ENCODE measurements at places on chromosomes 3 and 15. TPM values are rescaled to one million over a fixed set of nuclear protein-coding genes. Genes with fewer than 3 reads are reported as not detected.
A peak's percentile ranks its signal among the peaks of the same experiment; 100 is the strongest.

GRCh38 chr3:118262800-118263402 lies 771.7 kb downstream of the IGSF11 start:
- no peak for DNase-seq
- H3K4me1 ChIP-seq, result no peaks in the 10 kb centered on the region
- H3K27ac ChIP-seq, result no peak overlapping the region
- H3K36me3 ChIP-seq, result no peaks in the 10 kb centered on the region

DNA sequence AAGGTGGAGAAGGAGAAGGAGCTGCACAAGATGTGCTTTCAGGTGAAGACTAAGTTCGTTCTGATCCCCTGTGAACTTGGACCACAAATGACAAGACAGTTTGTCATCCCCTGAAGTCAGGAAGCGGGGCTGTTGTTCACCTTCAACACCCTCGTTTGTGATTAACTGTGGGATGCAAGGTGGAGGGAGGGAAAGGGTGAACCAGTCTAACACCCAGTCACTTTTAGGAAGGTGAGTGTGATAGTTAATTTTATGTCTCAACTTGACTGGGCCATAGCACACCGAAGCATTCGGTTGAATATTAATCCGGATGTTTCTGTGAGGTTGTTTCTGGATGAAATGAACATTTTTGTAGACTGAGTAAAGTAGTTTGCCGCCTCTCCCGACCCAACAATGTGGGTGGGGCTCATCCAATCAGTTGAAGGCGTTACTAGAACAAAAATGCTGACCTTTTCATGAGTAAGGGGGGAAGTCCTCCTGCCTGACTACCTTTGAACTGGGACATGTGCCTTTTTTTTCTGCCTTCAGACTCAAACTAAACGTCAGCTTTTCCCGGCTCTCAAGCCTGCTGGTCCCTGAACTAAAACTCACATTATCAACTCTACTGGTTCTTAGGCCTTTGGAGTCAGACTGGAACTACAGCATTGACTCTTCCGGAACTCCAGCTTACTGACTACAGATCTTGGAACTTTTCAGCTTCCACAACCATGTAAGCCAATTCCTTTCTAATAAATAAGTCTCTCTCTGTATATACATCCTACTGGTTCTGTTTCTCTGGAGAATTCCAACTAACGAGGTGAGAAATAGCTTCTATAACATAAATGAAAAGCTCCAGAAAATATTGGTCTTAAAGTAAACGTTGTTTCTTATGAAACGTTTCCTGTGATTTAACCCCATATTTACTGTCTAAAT lies 264.0 kb upstream of the SLITRK3 start:
- no peak for DNase-seq
- no peak overlapping the region for H3K27ac ChIP-seq
- no peaks in the 10 kb centered on the region for H3K4me1 ChIP-seq
- no peak overlapping the region for H3K4me3 ChIP-seq

DNA sequence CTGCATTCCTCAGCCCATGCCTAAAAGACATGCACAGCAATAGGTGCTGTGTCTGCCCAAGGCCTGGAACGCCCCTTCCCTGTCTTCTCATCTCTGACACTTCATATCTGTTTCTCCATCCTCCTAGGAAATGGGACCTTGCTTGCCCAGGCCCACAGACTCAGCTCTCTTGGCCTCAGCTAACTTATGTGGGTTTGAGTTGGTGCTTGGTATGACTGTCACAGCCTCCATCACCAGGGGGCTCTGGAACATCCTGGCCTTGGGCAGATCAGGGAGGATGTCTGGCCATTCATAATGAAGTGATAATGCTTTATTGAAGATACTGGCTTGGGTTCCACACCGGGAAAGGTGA lies 156.7 kb upstream of the SMAD3 start:
- H3K27ac ChIP-seq, result no peak overlapping the region
- DNase-seq, result no peak
- no peaks in the 10 kb centered on the region for H3K36me3 ChIP-seq
- H3K4me1 ChIP-seq, result peaks cover 5% of the 10 kb centered on the region

DNA sequence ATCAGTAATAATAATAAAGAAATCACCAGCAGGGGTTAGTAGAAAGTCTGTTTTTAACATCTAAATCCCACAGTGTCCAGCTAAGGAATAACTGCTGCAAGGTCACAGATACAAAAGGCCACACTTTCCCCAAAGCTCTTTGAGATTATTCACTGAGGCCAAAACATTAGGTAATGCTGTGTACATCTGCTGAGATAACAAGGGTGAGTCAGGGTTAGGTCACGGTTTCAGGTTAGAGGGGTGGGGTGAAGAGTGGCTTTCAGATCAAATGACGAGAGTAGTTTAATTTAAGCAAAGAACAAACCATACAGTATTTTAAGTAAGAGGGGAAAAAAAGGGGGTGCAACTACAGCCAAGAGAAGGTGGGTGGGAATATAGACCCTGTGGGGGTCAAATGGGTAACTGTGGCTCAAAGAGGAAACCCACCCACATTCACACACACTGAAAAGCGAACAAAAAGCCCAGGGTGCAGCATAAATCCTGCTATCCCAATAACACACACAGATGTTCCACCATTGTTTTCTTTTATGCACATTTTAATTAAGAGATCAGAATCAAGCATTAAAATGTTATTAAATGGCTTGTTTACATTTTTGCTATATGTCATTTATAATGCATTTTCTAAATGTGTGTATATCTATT lies 412.9 kb downstream of the TIGIT start:
- no peaks in the 10 kb centered on the region for H3K36me3 ChIP-seq
- H3K27me3 ChIP-seq, result no peaks in the 10 kb centered on the region
- H3K27ac ChIP-seq, result no peak overlapping the region

DNA sequence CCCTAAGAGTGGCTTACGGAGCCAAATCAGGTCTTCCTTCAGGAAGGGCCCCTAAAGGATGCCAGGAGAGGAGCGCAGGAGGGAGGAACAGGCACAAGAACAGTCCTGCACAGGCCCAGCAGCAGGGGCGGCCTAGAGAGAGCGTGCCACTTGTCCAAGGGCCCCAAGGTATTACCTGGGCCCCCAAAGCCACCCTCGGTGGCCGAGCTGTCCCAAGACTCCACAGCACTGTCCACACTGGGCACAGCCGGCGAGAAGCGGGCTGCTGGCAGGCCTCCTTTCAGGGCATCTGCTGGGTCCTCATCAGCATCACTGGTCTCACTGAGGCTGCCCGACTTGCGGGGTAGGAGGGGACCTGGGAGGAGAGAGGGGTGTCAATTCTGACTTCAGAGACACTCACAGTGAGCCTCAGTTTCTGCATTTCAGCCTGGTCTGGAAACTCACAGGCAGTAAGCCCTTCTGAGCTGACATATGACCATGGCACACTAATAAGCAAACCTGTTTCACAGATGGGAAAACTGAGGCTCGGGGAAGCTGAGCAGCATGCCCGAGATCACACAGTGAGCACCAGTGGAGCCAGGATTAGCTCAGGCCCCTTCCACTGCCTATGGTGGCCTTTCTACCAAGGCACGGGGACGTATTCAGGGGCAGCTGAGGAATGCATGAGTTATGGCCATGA lies 33.4 kb downstream of the GRIP2 start:
- no peaks in the 10 kb centered on the region for H3K27me3 ChIP-seq
- H3K4me3 ChIP-seq, result no peak overlapping the region
- H3K4me1 ChIP-seq, result no peaks in the 10 kb centered on the region
- H3K27ac ChIP-seq, result no peak overlapping the region
- DNase-seq, result no peak
- no peaks in the 10 kb centered on the region for H3K36me3 ChIP-seq

DNA sequence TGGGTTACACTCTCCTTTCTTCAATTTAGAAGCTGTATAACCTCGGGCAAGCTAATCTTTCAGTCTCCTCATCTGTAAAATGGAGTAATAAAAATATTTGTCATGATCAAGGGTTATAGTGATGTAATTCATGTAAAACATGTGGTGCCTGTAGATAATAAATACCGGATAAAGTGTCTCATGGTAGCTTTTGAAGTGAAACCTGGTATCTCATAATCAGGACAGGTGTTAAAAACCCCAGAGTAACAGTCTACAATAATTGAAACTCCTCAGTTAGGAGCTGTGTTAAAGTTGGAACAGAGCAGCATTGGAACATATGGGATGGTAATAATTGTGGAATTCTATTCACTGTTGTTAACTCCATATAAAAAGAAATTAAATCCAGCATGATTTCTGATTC lies 884 bp upstream of the KNL1 start:
- H3K27ac ChIP-seq, result no peak overlapping the region
- no peaks in the 10 kb centered on the region for H3K27me3 ChIP-seq
- H3K4me3 ChIP-seq, result no peak overlapping the region
- peaks cover 8% of the 10 kb centered on the region for H3K4me1 ChIP-seq

- no peaks in the 10 kb centered on the region for H3K27me3 ChIP-seq
- DNase-seq, result peak; percentile 19
- H3K4me1 ChIP-seq, result peaks cover 10% of the 10 kb centered on the region
- no peaks in the 10 kb centered on the region for H3K36me3 ChIP-seq
- H3K27ac ChIP-seq, result peak overlapping the region; percentile 8
These were observed 150.8 kb upstream of the KCNMB2 start for GRCh38 chr3:178385280-178385952.

DNA sequence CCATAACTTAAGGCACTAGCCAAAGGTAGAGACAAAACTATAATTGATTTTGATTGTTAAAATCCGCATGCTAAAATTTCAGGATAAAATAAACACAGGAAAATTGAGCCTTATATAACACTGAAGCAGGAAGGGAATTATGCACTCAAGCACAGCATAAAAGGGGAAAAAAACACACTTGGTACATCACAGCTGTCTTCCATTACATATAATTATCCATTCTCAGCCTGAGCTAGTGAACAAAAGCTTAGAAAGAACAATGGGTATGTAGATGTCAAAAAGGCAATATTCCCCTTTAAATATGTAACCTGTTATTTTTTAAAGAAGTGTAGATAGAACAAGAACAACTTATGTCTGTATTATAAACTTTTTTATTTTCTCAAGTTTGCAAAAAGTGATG lies 899.2 kb downstream of the ROBO1 start:
- H3K4me3 ChIP-seq, result no peak overlapping the region
- H3K4me1 ChIP-seq, result no peaks in the 10 kb centered on the region
- H3K27me3 ChIP-seq, result no peaks in the 10 kb centered on the region
- no peaks in the 10 kb centered on the region for H3K36me3 ChIP-seq

DNA sequence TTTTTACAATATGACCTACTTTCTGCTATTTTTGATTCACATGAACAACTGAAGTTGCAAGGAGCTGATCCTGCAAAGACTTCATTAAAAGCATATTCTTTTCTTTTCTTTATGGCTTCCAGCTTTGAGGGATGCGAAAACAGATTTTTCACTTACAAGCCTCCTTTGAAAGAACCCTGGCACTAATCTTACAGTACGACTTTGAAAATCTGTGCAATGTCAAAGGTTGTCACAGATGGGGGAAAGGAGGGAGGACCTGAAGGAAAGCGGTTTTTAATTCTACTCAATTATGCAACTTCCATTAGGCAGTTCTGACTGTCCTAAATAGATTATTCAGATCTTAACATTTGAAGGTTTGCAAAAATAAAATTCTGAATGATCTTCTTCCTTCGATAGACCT lies 130.5 kb downstream of the TNIK start:
- H3K27me3 ChIP-seq, result no peaks in the 10 kb centered on the region
- no peaks in the 10 kb centered on the region for H3K36me3 ChIP-seq
- H3K4me1 ChIP-seq, result peaks cover 18% of the 10 kb centered on the region
- H3K4me3 ChIP-seq, result no peak overlapping the region

GRCh38 chr3:186515125-186515524 lies 29.1 kb downstream of the CRYGS start:
- H3K36me3 ChIP-seq, result no peaks in the 10 kb centered on the region
- no peaks in the 10 kb centered on the region for H3K4me1 ChIP-seq
- DNase-seq, result no peak
- H3K27me3 ChIP-seq, result no peaks in the 10 kb centered on the region
- no peak overlapping the region for H3K27ac ChIP-seq

DNA sequence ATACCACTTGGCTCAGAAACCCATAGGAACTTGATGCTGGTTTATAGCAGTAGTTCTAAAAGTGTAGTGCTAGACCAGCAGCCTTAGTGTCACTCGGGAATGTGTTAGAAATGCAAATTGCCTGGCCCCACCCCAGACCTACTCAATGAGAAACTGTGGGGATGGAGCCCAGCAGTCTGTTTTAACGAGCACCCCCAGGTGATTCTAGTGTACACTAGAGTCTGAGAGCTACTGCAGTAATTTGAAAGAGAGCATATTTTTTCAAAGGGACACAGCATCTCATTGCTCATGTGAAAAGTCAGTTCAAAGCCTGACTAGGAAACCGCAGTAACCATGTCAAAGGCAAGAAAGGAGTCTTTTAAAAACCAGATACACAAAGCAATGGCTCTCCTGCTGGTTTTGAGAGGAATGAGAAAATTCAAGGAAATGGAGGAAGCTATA lies 313.4 kb downstream of the SQOR start:
- no peaks in the 10 kb centered on the region for H3K36me3 ChIP-seq
- H3K4me1 ChIP-seq, result no peaks in the 10 kb centered on the region
- no peak overlapping the region for H3K4me3 ChIP-seq
- no peak overlapping the region for H3K27ac ChIP-seq
- DNase-seq, result no peak
- no peaks in the 10 kb centered on the region for H3K27me3 ChIP-seq

DNA sequence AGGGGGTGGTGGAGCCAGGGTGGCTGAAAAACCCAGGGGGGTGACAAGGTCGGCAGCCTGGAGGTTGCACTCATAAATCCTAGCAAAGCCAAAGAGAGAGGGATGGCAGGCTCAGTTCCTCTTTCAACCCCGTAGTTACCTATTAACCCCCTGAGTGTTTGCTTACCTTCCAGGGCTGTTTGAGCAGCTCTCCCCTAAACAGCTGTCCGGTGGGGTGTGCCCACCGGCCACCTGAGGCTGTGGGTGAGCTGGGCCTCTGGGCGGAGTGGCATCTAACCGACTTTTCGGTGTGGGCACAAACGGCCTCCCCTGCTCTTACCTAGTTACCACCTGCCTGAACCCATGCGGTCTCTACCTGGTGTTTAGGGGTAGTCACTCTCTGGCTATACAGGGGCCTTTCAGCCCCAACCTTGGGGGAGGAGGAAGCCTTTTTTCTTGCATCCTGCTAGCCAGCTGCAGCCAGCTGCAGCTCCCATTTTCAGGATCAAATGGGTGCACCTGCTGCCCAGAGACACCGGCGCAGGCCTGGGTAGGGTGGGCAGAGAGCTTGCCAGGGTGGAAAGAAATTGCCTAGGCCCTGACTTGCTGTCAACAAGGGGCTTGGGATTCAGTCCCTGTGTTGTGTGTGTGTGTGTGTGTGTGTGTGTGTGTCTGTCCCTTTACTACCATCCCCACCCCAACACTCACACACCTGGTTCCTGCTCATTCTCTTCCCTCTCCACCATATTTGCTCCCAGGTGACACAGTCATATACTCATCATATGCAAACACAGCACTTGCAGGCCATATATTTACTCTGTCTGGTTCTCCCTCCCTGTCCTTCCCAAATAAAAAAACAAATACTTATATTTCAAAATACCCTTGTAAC lies 3.7 kb downstream of the DLL4 start:
- H3K4me3 ChIP-seq, result no peak overlapping the region
- DNase-seq, result no peak
- H3K27ac ChIP-seq, result no peak overlapping the region
- H3K27me3 ChIP-seq, result peaks cover 6% of the 10 kb centered on the region
- no peaks in the 10 kb centered on the region for H3K36me3 ChIP-seq
- H3K4me1 ChIP-seq, result peaks cover 32% of the 10 kb centered on the region

The LCMT2 gene
- 6.3 TPM for total RNA-seq

The CYP11A1 gene
- total RNA-seq, result not detected

Data from thyroid gland (tissue), 4 donors.